ENCODE measurements at places on chromosomes 11 and 22.

- no peak for DNase-seq
Observed at GRCh38 chr22:30183271-30183670, 63.3 kb downstream of the LIF start.

DNA sequence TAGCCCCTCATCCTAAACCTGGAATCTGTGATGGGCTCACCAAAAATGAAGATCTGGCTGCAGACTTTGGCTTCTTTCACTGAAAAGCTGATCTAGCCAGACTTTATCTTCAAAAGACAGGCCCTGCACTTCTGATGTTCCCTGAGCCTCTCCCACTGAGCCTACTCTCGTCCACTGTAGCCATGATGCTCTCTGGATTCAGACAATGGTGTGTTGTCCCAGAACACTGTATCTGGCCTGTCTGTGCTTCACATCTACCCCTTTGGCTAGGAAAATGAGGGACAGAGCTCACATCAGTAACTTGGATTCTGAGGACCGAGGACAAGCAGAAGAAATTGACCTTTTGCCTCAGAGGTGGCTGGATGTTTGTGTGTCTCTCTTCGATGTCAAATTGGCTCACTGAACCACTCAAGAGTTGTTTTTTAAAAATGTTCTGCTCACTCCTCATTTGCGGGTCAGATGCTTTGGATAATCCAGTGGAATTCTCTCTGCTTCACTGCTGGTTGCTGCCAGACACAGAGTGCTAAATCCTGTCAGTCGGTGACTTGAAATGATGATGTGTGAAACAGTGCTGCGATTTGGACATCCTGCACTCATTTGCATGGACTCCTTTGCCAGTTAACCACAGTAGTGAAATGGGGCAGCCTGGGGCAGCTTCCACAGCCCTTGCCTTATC is 67.5 kb downstream of the ARFGAP2 start:
- no peak for DNase-seq

DNA sequence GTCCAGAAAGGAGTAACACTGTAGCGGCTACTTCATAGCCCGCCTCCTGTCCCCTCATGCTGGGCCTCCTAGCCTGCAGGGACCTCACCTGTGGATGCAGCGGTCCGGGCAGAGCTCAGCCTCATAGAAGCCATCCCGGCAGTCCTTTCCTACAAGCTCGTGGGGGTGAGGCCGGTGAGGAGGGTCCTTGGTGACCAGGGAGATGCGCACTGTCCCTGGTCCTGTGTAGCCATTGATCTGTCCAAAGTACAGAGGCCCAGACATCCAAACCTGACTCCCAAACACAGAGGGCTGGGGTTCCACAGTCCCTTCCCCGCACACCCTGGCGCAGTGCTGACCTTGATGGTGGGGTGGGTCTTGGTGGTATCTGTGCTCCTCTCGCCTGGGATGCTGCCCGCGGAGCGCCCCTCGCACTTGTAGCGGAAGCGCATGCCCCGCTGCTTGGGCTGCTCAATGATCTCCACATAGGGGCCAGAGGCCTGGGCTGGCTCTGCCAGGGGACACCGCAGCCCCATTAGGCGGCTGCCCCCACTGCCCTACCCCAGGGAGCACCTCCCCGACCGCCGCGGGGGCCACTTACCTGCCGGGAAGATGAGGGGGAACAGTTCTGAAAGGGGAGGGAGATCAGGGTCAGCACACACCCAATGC is 993 bp downstream of the RELA start:
- DNase-seq: peak; percentile 16

DNA sequence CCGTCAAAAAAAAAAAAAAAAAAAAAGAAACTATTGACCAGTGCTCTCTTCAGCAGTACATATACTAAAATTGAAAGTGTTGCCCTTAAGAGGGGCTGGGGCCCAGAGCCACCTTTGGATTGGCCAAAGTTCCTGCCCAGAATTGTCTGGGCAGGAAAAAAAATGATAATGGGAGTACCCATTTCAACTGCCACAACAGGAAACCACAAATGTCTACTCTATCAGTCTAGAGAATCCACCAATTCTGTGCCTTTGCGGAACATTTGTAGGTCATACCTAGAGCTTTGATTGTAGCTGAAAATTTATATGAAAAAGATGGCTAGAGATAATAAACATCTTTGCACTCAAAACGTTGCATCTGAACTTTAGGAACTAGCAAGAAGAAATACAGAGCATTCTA is 69.4 kb downstream of the FAM76B start:
- no peak for DNase-seq

DNA sequence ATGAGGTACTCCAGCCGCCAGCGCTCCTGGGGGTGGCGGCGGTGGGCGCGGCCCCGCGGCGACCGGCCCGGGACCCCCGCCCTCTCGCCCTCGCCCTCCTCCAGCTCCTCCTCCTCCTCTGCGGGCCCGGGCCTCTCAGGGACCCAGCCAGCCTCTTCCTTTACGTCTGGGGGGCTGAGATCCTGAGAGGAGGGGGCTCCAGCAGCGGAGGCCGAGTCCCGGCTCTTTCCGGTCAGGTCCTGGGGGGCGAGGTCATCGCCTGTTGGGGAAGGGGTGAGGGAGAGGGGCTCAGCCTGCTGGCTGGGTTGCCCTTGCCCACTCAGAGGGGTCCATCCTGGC is 4.3 kb downstream of the ZFTA start:
- DNase-seq: no peak

DNA sequence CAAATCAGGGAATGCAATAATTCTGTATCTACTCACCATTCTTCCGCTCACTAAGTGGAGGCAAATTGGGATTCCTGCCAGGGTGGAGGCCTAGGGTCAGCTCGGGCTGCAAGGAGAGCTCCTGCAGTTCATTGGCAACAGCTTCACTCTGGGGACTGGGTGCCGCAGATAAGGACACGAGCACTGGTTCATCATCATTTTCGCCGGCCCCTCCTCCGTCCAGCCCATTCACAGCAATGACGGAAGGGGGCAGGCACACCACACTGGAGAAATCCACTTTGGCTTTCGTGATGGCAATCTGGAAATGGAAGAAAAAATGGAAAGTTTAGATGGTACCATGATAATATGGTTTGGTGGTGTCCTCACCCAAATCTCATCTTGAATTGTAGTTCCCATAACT is 84.4 kb downstream of the MRTFA start:
- no peak for DNase-seq

DNA sequence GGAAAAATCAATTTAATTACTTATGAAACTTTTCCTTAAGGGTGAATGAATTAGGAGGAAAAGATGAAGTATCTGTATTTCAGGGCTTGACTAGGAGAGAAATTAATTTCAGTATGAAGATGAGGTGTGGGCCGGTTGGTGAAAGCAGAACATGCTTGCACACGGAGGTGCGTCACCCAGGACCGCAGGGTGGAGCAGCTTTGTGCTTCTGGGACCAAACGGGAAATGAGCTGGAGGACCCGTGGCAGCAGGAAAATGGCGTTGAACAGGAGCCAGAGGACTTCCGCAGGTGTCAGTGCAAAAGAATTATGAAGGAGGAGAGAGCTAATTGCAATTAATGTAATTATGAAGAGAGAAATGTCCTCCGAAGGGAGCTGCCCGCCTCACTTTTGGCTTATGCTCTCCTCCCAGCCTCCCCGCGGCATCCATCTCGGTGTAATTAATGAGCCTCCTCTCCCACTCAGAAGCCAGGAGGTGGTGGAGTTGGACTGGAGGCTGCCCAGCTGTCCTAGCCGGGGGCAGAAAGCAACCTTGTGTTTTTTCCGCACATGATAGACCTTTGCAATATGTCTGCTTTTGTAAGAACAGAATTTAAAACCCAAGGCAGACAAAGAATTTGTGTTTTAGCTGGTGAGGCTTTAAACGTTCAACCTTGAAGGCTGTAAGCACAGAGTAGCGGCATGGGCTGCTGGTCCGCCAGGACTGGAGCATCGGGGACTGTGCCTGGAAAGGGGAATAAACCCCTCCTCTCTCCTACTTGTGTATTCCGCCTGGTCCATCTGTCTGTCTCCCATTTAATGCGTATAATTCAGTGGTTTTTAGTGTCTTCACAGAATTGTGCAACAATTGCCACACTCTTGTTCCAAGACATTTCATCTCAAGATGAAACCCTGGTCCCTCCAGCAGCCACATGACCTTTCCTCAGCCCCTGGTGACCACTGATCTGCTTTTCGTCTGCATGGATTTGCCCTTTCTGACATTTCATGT is 180.6 kb downstream of the TBC1D22A start:
- DNase-seq: no peak

- DNase-seq: no peak
Observed at GRCh38 chr11:87213444-87213843, 175.7 kb downstream of the TMEM135 start.

GRCh38 chr11:66289548-66290329 is 796 bp upstream of the YIF1A start:
- peak; percentile 90 for DNase-seq

GRCh38 chr22:23762842-23763578 is at the start of gene C22orf15:
C22orf15 (plus strand) TSS chr22:23762990; CDS start chr22:23763307, 317 bp downstream.
- no peak for DNase-seq

- DNase-seq: no peak
Observed at GRCh38 chr22:35275580-35275979, 18.3 kb downstream of the HMGXB4 start.

- no peak for DNase-seq
Observed at GRCh38 chr11:14399087-14399486, 40.1 kb upstream of the RRAS2 start.

- no peak for DNase-seq
Observed at GRCh38 chr11:112268406-112268805, 7.7 kb upstream of the PLET1 start.

- DNase-seq: no peak
Observed at GRCh38 chr11:34926101-34926830, 9.8 kb downstream of the PDHX start.

DNA sequence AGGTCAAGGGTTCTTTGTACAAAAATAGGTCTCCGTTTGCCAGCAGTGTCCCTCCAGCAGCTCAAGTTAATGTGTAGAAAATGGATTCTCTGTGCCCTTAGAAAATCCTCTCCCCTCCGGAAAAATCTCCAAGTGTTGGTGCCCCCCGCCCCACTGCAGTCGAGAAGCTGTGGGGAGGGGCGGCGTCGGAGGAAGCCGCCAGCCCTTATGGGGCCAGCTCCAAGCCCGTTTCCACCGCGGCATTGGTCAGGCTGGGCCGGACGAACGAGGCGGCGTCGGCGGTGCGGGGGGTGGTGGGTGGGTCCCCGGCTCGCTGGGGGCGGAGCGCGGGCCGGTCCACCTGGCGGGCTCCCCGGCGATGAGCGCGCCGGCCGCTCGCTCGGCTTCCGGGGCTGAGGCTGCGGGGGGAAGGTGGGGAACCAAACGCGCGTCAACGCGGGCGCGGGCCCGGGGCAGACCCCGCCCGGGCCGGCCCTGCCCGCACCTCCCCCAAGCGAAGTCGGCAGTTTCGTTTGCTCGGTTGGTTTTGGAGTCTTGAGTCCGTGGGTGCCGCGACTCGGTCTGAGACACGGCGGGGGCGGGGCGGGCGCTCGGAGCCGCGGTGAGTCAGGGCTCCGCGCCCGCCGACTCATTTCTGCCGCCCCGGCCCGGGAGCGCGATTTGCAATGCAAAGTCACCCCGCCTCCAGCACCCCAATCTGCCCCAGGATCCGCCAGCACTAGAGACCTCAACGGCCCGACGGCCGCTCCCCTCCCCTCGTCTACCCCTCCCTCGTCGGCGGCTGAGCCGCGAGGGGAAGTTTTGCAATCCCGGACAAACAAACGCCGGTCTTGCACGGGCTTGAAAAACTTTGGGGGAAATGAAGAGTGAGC is 1.4 kb downstream of the ASCL2 start:
- DNase-seq: peak; percentile 91

GRCh38 chr22:26326803-26327202 is 102.3 kb upstream of the ASPHD2 start:
- no peak for DNase-seq

GRCh38 chr11:122734848-122735496 is 79.5 kb downstream of the UBASH3B start:
- no peak for DNase-seq

- no peak for DNase-seq
Observed at GRCh38 chr22:23613193-23613972, 18.7 kb downstream of the DRICH1 start.
